ENCODE measurements at places on chromosomes 5 and 9. TPM values are rescaled to one million over a fixed set of nuclear protein-coding genes. Genes with fewer than 3 reads are reported as not detected.

TRIP13 gene
- total RNA-seq: 49.1 TPM

- H3K27me3 ChIP-seq: no peaks in the 10 kb centered on the region
- no peak for DNase-seq
- no peaks in the 10 kb centered on the region for H3K36me3 ChIP-seq
- peaks cover 19% of the 10 kb centered on the region for H3K4me1 ChIP-seq
These were observed 181.7 kb downstream of the BNC2 start for GRCh38 chr9:16688814-16689213.

GRCh38 chr9:99565203-99565602, 256.5 kb upstream of the NR4A3 start:
- H3K4me1 ChIP-seq: no peaks in the 10 kb centered on the region
- H3K27ac ChIP-seq: no peak overlapping the region
- H3K27me3 ChIP-seq: no peaks in the 10 kb centered on the region
- H3K4me3 ChIP-seq: no peak overlapping the region
- H3K36me3 ChIP-seq: no peaks in the 10 kb centered on the region

DNA sequence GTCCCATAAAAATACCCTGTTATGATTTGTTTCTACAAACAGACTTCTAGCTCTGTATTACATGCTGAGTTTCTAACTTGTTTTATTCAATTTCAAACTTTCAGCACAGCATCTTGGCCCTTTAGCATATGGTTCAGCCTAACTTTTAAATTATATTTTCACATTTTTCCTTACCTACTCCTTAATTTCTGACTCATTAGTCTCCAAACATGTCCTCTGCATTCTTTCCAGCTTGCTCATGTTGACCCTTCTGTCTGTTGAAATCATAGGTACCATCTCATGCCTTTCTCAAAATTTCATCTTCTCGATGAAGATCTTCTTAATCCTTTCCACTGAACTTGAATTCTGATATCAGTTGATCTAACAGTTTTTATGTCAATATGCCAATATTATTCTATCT, 200.9 kb upstream of the RIOK2 start:
- no peaks in the 10 kb centered on the region for H3K36me3 ChIP-seq
- no peaks in the 10 kb centered on the region for H3K27me3 ChIP-seq
- no peaks in the 10 kb centered on the region for H3K4me1 ChIP-seq
- no peak overlapping the region for H3K27ac ChIP-seq
- no peak for DNase-seq
- H3K4me3 ChIP-seq: no peak overlapping the region

DNA sequence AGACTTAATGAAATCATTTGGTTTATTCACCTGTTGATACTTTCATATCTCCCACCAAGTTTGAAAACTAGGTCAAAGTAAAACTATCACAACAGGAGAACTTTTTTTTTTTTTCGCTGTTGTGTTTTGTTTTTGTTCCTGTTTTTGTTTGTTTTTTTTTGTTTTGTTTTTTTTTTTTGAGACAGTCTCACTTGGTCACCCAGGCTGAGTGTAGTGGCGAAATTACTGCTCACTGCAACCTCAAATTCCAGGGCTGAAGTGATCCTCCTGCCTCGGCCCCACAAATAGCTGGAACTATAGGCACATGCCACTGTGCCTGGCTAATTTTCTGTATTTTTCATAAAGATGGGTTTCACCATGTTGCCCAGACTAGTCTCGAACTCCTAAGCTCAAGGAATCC, 49.3 kb downstream of the MLLT3 start:
- no peak overlapping the region for H3K27ac ChIP-seq
- no peak overlapping the region for H3K4me3 ChIP-seq
- no peaks in the 10 kb centered on the region for H3K4me1 ChIP-seq
- no peaks in the 10 kb centered on the region for H3K27me3 ChIP-seq

SUSD3 gene
- 537 TPM for total RNA-seq

THG1L gene
- total RNA-seq: 11.9 TPM

- no peak overlapping the region for H3K27ac ChIP-seq
- no peaks in the 10 kb centered on the region for H3K27me3 ChIP-seq
- no peaks in the 10 kb centered on the region for H3K36me3 ChIP-seq
- no peaks in the 10 kb centered on the region for H3K4me1 ChIP-seq
These were observed 156.6 kb upstream of the SLC12A2 start for GRCh38 chr5:127926974-127927373.

DNA sequence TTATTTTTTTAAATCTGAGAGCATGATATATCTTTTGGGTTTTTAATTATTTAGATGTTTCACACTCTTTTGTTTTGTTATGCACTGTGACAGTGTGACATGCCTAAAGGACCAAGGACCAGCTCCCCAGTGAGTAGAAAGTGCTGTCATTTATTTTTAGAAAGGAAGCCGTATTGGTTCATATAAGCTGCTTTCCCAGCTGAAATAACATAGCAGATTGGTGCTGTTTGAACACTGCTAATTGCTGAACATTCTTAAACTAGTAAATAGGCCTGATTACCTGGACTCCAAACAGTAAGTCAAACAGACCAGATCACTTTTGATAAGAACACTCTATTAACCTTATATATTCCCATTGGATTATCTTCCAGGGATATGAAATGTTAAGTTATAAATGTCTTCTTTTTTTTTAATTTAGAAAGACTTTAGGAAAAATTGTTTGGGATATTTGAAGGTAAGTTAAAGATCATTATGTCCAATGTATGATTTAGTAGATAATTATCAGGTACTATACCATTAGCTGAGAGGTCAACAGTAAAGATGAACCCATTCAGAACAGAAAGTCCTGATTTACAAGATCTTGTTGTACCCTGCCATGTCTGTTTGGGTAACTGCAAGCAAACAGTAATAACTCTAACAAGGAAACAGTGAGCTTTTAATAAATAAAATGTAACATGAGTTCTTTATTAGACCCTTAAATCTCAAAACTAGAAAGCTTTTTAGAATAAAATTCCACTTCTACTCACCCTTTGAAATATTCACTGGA, 27.8 kb upstream of the ELL2 start:
- no peak for DNase-seq
- no peaks in the 10 kb centered on the region for H3K4me1 ChIP-seq
- H3K27ac ChIP-seq: no peak overlapping the region

DNA sequence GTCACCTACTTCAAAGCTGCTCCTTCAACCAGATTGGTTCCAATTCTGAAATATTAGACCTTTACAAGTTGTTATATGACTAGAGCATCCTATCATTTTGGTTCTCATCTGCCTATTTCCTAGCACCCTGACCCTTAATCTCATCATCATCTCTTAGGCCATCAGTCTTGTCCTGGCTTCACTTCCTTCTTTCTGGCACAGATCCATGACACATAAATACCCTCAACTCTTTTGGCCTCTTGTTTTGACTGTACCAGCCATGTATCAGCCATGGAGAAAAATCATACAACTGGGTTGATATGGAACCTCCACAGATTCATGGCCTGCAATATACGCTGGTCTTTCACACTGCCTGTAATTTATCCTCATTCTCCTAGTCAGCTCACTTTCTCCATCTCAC, 123.1 kb upstream of the FBXL17 start:
- H3K27ac ChIP-seq: no peak overlapping the region
- H3K4me1 ChIP-seq: no peaks in the 10 kb centered on the region
- no peaks in the 10 kb centered on the region for H3K36me3 ChIP-seq
- no peak overlapping the region for H3K4me3 ChIP-seq
- no peaks in the 10 kb centered on the region for H3K27me3 ChIP-seq
- no peak for DNase-seq

Data from testis (tissue), 5 donors.